ENCODE measurements at places on chromosomes 7 and 10.

DNA sequence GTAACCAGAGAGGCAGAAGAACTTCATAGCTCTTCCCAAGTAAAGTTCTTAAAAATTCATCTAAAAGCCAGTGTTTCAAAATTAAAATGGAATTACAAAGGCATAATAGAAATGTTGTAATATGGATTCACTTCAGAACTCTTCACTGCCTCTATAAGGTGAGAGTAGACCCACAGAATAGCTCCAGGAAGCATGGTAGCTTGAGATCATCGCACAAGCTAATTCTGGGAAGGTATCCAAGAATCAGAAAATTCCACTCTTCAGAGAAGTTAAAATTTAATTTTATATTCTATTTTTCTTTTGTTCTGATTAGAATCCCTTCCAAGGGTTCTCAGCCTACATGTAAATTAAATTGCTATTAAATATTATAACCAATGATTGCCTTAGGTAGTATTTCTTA is 1.5 kb upstream of the DHX32 start:
- no peak for DNase-seq

DNA sequence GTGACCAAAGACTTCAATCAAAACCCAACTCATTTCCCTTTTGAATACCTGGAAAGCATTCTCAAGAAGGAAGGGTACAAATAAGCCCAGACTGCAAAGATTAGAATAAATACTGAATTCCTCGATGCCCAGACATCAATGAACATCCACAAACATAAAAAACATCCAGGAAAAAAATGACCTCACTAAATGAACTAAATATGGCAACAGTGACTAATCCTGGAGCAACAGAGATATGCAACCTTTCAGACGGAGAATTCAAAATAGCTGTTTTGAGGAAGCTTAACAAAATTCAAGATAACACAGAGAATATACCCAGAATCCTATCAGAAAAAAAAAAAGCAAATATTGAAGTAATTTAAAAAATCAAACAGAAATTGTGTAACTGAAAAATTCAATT is 43.2 kb downstream of the PCLO start:
- DNase-seq, result no peak

- DNase-seq, result no peak
Observed at GRCh38 chr10:21052709-21053104, 155.6 kb upstream of the NEBL start.

DNA sequence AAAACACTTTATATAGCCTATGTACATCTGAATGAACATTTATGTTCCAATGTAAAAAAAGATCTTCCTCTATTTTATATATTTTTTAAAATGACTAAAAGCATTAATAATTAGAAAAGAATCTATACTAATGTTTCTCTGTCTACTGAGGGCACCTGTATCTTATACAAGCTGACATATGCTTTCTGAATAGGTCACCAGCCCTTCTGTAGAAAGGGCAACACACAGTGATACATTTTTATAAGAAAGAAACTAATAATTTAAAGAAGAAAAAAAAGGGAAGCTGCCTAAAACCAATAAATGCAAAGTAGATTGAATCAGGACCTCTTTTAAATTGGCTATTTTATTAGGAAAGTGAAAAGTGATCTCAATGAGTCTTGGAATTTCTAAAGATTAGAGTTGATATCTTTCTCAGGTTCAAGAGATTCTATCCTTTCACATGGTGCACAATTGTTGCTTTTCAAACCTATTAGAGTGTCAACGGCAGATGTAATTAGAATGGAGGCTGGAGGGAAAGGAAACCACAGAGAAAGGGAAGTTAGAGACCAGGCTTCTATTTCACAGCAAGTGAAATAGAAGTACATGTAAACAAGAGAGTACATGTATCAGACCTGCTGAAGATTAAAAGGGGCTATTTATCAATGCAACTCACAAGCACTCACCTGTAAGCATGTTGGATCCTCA is 6.3 kb downstream of the MTPN start:
- no peak for DNase-seq

- DNase-seq, result no peak
Observed at GRCh38 chr10:57919864-57920263, 347.8 kb downstream of the IPMK start.

- no peak for DNase-seq
Observed at GRCh38 chr7:11175371-11175770, 201.7 kb downstream of the PHF14 start.

DNA sequence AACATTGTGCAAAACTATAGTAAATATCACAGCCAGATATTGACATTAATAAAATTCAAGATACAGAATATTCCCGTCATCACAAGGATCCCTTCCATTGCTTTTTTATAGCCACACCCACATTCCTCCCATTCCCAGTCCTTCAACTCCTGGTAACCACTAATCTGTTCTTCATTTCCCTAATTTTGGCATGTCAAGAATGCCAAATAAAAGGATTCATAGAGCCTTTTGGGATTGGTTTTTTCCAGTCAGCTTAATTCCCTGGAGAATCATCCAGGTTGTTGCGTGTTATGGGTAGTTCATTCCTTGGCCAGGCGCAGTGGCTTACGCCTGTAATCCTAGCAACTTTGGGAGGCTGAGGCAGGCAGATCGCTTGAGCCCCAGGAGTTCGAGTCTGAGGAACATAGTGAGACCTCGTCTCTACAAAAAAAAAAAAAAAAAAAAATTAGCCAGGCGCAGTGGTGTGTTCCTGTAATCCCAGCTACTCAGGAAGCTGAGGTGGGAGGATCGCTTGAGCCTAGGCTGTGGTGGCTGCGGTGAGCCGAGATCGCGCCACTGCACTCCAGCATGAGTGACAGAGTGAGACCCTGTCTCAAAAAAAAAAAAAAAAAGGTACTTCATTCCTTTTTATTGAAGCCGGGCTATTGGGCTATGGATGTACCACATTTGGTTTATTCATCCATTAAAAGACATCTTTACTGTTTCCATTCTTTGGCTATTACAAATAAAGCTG is 2.7 kb downstream of the OGDH start:
- no peak for DNase-seq

GRCh38 chr10:98389398-98389797 is 25.6 kb downstream of the PYROXD2 start:
- no peak for DNase-seq

- DNase-seq, result no peak
Observed at GRCh38 chr7:108515630-108516029, 10.3 kb downstream of the PNPLA8 start.

GRCh38 chr10:97798958-97799610 is 27.3 kb upstream of the SFRP5 start:
- no peak for DNase-seq

DNA sequence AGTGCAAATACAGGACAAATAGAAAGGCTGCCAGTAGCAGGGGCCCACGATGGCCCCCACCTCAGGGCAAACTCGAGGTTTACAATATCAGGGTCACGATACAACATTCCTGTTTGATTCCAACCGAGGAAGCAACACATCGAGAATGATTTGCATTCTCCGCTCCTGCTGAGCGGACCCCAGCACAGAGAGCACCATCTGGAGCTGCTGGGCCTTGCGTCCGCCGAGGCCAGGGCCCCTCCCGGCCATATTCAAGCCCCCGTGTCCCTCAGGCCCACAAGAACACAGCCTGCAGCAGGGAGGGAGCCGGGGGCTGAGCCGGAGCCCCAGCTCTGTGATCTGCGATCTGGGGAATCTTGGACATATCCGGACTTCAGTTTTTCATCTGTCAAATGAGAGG is 84.3 kb downstream of the PRKAG2 start:
- DNase-seq, result no peak

DNA sequence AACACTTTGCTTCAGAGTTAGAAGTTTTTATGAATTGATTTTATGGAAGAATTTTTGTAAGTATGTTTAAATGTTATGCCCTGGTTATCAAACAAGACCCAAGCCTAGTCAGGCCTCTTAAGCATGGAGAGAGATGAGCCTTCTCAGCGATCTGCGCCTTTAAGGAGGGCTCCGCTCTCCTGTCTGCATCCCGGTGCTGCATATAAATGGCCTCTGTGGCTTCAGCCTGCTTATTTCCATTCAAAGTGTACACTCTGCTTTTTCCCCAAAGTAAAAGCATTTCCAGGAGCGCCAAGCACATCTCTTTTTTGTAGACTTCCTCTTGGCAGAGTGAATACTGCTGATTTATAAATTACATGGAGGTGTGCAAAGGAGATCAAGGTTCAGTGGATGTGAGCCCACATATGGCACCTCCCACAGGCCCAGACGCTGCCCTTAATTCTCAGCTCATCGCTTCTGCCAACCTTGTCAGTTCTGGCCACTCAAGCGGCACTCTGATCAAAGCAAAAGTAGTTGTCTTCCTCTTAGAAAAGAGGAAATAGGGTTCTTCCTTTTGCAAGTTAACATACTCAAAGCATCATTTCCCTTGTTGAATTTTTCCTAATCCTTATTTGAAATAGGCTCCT is 70.0 kb upstream of the SFMBT2 start:
- DNase-seq, result no peak

DNA sequence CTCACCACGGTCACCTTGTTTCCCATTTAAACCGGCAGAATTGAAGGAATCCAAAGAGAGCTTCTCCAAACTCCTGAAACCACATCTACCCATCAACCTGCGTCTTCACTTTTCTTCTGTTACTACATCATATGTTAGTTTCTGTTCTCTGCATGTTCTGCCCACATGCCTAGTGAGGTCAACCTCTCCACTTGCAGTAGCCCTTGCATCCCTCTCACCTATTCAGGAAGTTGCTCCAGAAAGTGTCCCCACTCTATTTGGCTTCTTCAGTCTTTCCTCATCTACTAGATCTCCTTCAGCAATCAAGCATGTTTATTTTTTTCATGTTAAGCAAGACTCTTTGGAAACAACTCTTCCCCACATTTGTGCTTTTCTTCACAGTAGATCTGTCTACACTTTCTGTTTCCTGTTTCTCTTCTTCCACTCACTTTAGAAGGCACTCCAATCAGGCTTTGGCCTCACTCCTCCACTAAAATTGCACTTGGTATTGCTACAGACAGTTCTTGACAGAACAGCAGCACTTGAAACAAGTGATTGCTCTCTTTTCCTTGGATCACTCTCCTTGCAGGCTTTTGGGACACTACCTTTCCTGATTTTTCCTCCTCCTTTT is 7.5 kb downstream of the SAMD9L start:
- DNase-seq, result no peak

DNA sequence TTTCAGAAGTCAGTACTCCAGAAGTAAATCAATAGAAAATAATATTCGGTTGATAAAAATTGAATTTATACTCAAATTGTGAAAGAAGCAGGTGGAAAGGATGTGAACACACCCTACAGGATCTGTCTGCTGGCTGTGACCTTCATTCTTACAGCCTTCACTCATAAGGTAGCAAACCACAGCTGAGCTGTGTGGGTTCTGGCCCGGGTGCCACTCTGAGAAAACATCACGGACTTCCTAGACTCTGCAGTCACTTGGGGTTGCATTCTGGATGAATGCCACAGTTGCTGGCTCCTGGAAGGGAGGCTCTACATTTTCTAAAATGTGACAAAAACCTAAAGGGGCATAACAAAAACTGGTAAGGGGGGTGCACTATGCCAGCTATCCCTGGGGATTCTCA is 36.0 kb upstream of the ABLIM1 start:
- no peak for DNase-seq

GRCh38 chr7:3042861-3043489 is 692 bp downstream of the CARD11 start:
- DNase-seq, result no peak
